ENCODE measurements at places on chromosomes 13 and 19.

DNA sequence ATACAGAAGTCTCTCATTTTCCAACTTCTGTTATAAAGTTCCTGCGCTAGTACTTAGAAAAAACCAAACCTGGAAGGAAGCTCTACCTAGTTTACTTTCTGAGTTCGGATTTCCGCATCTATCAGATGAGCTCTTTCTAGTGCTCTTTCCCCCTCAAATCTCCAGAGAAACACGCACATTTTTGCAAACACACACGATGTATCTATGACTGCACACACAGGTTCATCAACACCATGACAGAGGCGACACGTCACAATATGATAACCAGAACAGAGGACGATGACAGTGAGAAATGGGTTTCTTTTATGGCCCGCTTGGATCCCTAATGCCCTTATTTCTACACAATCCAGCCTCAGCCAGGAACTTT, 629 bp upstream of the LRRC63 start:
- DNase-seq, result no peak

GRCh38 chr13:29674532-29674931, 79.0 kb upstream of the SLC7A1 start:
- no peak for DNase-seq

DNA sequence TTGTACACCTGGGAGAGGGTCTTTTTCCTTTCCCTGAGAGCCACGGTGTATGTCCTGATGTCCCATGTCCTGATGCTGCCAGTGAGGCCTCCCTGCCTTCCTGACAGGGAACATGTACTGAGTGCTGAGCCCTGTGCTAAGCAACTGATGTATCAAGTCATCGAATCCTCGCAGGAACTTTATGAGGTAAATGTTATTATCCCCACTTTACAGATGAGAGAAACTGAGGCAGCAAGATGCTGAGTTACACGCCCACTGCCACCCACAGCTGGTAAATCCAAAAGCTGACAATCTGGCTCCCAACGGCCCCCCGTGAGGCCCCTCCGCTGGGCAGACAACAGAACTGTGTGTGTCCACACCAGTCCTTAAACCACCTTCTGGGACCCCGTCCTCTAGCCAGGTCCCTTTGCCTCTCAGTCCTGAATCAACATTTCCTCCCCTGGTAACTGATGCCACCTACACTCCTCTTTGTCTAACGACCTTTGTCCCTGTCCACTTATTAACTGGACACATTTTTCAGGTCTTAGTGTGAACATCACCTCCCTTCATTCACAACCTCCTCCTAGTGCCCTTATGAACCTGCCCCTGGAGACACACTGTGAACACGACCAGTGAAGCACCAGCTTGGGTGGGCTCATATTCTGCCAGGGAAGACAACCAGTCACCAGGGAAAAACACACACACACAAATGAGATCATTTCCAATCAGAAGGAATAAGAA, 5.4 kb upstream of the VSIG10L start:
- DNase-seq, result no peak

- DNase-seq, result no peak
These were observed 14.0 kb upstream of the PPP1R12C start for GRCh38 chr19:55131421-55131820.

- no peak for DNase-seq
These were observed 293.7 kb downstream of the SUCLA2 start for GRCh38 chr13:47707414-47707813.

DNA sequence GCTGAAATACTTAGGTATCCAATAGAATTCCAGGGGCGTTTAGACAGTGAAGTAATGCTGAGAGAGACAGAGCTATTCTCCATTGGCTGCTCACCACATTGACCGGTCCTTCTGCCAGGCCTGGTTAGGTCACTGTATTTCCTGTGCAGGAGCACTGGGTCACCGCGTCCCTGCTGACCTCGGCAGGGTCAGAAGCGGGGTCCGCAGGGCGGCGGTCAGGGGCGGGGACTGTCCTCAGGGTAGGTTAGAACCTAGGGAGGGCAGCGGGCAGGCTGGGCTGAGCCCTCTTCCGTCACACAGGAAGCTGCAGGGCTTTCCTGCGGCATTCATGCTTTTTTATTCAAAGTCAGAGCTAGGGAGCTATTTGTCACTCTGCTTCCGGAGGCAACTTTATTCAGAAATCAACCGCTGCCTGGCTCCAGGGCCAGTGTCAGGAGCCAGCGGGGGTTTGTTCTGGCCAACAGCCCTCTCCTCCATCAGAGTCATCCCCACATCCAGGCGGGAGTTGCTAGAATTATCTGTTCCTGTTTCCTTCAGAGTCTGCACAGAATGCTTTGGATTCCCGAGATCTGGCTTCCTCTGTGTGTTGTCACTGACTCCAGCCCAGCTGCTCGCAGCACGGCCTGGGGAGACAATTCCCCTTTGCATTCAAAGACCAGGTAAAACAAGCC, 81.2 kb upstream of the WASF3 start:
- no peak for DNase-seq

DNA sequence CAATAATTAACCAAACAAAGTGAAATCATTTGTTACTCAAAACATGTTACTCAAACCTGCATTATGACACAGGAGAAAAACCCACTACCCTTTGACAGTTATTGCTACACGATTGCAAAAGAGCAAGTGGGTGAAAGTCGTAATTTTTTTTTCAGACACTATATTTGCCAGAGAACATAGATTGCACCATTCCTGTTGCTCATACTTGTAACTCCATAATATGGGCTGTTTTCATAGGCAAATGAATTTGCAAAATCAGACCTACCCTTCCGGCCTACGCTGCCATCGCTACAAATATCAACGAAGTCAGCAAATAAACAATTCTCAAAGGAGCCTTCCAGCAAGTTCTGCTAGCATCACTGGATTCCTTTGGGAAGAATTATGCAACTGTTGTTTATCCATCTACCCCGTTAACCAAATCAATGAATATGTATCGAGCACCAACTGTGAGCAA, 396.5 kb downstream of the IRS2 start:
- no peak for DNase-seq

DNA sequence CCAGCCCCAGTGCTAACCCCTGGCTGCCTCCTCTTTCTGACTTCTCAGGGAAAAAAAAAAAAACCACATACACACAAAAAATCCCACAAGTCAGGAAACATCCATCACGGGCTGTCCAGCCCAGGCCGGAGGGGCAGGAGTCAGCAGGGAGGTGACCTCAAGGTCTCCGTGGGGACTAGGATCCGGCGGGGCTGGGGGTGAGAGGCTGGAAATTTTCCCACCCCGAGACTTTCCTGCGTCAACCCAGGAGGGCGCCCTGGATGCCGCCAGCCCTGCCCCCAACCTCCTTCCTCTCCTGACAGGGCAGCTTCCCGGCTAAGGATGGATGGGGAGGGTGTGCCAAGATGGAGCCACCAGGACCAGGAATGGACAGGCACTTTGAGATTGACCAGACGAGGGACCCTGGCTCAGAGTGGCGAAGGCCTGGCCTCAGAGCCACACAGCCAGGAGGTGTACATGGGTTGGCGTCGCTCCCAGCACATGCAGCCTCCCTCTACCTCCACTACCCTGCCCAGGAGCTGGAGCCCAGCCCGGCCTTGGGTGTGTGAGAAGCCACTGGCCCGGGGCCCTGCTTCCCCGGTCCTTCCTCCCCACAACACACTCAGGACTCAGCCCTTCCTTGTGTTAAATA, 33.3 kb downstream of the BLOC1S3 start:
- DNase-seq, result no peak

GRCh38 chr19:54873990-54874389, at the start of gene FCAR:
Gene FCAR, plus strand, starts transcription at chr19:54874235. Its CDS starts 55 bp downstream, at chr19:54874290.
- DNase-seq, result no peak

DNA sequence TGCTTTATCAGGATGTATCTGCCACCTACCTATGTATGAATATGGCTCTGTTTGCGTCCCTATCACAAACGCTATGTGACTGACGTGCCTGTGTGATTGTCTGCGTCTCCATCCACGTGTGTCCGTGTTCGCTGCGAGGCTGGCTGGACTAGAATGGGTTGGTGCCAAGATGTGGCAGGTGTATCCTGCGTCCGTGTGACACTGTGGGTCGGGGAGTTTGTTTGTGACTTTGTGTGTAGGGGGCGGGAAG, 6.7 kb upstream of the HOOK2 start:
- DNase-seq, result no peak

- no peak for DNase-seq
These were observed 158.2 kb downstream of the HS6ST3 start for GRCh38 chr13:96248103-96248502.

- no peak for DNase-seq
These were observed 32.1 kb upstream of the SOX1 start for GRCh38 chr13:112034846-112035245.

- no peak for DNase-seq
These were observed 307.6 kb downstream of the ZNF536 start for GRCh38 chr19:30679789-30680188.

DNA sequence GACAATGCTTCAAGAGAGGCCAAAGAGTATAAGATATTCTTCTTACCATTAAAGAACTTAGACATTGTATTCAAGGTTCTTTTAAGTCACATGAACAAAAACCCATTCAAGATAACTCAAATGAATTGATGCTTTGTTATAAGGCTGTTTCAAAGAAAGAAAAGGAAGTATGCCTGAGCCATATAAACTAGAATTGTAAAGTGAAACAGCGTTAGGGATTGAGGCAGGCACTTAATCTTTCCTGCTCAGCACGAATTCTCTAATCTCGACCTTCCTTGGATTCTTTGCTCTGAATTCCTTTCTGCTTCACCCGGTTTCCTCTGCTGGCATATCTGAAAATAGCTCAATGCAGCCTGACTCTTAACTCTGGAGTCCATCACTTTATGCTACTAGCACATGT, 595.4 kb downstream of the DIAPH3 start:
- no peak for DNase-seq

GRCh38 chr13:39913339-39913738, 257.9 kb downstream of the COG6 start:
- no peak for DNase-seq

DNA sequence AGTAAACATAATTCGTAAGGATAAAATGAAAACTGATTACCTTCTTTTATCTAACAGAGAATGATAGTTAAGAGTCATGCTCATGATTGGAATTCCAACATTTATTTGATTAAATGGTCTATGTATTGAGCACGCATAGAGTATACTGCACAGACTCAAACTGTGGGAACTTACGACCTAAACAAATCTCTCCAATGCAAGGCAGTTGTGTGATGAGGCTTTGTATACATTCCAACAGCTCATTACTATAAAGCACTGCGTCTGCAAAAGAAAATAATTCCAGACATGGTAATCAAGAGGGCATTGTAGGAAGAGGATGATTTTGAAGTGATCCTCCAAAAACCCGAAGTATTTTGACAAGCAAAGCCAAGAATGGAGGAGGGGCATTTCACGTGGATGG, 169.5 kb downstream of the NUFIP1 start:
- DNase-seq, result no peak

DNA sequence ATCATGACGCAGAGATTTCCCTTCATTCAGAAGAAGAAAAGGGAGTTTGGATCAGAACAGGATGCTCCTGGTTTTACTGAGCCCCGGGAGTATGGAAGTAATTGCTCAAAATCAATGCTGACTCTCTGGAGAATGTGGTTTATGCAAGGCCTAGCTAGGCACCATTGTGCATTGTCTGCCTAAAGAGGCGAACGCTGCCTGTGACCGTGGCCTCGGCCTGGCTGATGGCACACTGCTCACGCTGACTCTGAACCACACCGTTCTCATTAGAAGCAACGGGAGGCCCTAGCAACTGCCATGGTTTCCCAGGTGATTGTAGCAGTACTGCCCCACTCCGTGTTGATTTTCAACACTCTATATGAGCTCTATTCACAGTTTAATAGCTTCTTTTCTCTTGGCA, 41.7 kb upstream of the UBL3 start:
- DNase-seq, result peak; percentile 18

DNA sequence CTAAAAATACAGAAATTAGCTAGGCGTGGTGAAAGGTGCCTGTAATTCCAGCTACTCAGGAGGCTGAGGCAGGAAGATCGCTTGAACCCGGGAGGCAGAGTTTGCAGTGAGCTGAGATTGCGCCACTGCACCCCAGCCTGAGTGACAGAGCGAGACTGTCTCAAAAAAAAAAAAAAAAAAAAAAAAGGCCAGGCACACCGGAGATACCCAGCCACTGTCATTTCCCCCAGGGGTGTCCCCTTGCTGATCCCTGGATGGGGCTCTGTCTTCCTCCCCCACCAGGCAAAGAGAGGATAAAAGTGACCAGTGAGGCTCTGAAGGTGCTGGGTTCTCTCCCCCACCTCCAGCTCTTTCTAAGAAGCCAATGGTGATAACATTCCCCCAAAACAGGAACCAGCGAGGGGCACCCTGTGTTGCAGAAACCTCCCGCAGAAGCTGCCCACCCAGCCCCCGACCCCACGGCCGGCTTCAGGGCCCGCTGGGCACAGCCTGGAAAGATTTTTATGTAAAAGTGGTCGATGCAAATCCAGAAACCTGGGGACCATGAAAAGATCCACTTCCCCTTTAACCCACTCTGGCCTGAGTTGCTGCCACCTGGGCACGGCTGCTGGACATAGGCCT, 61.4 kb upstream of the KLF2 start:
- no peak for DNase-seq

GRCh38 chr13:101916775-101917474, 464.4 kb downstream of the ITGBL1 start:
- no peak for DNase-seq

- DNase-seq, result no peak
These were observed 20.2 kb downstream of the SAFB start for GRCh38 chr19:5643060-5643459.

GRCh38 chr13:27259831-27260230, 8.5 kb downstream of the RPL21 start:
- DNase-seq, result no peak

DNA sequence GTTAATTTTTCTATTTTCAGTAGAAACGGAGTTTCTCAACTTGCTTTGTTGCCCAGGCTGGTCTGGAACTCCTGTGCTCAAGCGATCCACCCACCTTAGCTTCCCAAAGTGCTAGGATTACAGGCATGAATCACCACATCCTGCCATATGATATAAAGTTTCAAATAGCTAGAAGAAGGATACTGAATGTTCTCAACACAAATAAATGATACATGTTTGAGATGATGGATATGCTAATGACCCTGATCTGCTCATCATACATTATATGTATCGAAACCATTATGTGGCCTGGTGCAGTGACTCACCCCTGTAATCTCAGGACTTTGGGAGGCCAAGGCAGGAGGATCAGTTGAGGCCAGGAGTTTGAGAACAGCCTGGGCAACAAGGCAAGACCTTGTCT, 11.5 kb downstream of the CIB3 start:
- no peak for DNase-seq

DNA sequence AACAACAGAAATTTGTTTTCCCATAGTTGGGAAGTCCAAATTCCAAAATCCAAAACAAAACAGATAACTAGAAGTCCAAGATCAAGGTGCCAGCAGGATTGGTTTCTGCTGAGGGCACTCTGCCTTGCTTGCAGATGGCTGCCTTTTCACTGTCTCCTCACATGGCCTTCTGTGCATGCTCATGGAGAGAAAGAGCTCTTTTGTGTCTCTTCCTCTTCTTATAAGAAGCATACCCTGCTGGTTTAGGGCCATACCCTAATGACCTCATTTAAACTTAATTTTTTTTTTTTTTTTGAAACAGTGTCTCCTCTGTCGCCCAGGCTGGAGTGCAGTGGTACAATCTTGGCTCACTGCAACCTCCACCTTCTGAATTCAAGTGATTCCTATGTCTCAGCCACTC, 1974.1 kb upstream of the PCDH20 start:
- DNase-seq, result no peak

- no peak for DNase-seq
These were observed 55.6 kb downstream of the TMED1 start for GRCh38 chr19:10780368-10780767.

Data from occipital lobe (tissue), 3 donors.